ENCODE measurements at places on chromosomes 2 and 18. TPM values are rescaled to one million over a fixed set of nuclear protein-coding genes. Genes with fewer than 3 reads are reported as not detected.

- no peak overlapping the region for H3K27ac ChIP-seq
- peak; percentile 6 for DNase-seq
- no peaks in the 10 kb centered on the region for H3K36me3 ChIP-seq
- no peaks in the 10 kb centered on the region for H3K4me1 ChIP-seq
- H3K27me3 ChIP-seq, result no peaks in the 10 kb centered on the region
Observed at GRCh38 chr18:26405190-26405801, 143.1 kb downstream of the KCTD1 start.

- H3K27me3 ChIP-seq, result no peaks in the 10 kb centered on the region
- H3K36me3 ChIP-seq, result no peaks in the 10 kb centered on the region
- no peak overlapping the region for H3K4me3 ChIP-seq
- no peak overlapping the region for H3K27ac ChIP-seq
- no peak for DNase-seq
- no peaks in the 10 kb centered on the region for H3K4me1 ChIP-seq
Observed at GRCh38 chr18:67072791-67073190, 443.7 kb downstream of the DSEL start.

DNA sequence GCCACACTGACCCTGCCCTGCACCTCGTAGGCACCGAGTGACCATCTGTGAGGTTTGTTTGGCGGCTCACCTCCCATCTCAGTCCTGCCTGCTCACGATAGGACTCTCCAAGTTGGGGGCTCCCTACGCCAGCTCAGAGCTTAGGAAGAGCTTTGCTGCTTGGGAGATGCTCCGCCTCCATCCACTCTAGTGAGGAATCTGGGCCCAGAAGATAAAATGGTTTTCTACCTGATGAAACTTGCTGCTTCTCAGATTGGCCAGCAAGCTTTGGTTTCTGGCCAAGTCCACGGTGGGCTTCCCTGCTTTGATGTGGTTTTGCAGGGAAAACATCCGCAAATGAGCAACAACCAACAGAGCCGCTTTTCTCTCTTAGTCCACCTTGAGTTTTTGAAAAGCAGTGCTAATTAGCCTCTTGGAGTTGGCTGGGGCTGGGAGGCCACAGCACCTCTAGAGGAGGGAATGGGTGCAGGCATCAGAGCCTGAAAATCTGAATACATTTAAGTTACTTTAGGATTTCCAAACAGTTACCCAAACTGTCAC lies 42.2 kb downstream of the THNSL2 start:
- DNase-seq, result no peak
- H3K27ac ChIP-seq, result no peak overlapping the region
- no peak overlapping the region for H3K4me3 ChIP-seq
- H3K27me3 ChIP-seq, result peaks cover 17% of the 10 kb centered on the region
- H3K4me1 ChIP-seq, result no peaks in the 10 kb centered on the region

- H3K27ac ChIP-seq, result no peak overlapping the region
- no peak overlapping the region for H3K4me3 ChIP-seq
- H3K36me3 ChIP-seq, result no peaks in the 10 kb centered on the region
- no peaks in the 10 kb centered on the region for H3K4me1 ChIP-seq
Observed at GRCh38 chr2:178208817-178209216, 14.5 kb downstream of the OSBPL6 start.

Gene TDRD15
- total RNA-seq, result not detected

Gene RTP5
- 0.44 TPM for total RNA-seq

DNA sequence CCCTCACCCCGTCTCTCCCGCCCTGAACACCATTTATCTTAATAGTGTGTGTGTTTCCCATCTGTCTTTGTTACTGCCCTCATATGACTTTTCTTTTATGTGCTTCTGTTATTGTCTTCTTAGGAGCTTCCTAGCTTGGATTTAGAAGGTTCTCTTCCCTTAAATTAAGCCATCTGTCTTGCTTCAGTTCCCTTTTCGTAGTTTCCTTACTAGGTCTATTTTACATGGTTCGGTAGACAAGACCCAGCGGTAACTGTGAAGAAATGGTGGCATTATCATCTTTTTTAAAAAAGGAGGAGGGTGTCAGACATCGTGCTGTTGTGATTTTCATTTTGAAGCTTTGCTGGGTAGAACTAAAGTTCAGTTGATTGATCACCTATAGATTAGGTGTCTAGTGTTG lies 10.3 kb downstream of the NCK2 start:
- peaks cover 20% of the 10 kb centered on the region for H3K36me3 ChIP-seq
- peak overlapping the region; percentile 72 for H3K27ac ChIP-seq
- peak overlapping the region; percentile 96 for H3K4me3 ChIP-seq
- DNase-seq, result no peak
- H3K27me3 ChIP-seq, result no peaks in the 10 kb centered on the region

Gene FEV
- not detected for total RNA-seq

Gene ANO7
- 0.17 TPM for total RNA-seq

GRCh38 chr2:58051445-58051844 lies 4.8 kb downstream of the VRK2 start:
- no peaks in the 10 kb centered on the region for H3K27me3 ChIP-seq
- DNase-seq, result no peak
- H3K4me3 ChIP-seq, result no peak overlapping the region
- peaks cover 8% of the 10 kb centered on the region for H3K36me3 ChIP-seq
- H3K4me1 ChIP-seq, result peaks cover 29% of the 10 kb centered on the region
- no peak overlapping the region for H3K27ac ChIP-seq

Measured in CD4-positive, CD25-positive, alpha-beta regulatory T cell (primary cell).